Mammary epithelial cell (primary cell): ENCODE measurements at places on chromosomes 6 and 20.

DNA sequence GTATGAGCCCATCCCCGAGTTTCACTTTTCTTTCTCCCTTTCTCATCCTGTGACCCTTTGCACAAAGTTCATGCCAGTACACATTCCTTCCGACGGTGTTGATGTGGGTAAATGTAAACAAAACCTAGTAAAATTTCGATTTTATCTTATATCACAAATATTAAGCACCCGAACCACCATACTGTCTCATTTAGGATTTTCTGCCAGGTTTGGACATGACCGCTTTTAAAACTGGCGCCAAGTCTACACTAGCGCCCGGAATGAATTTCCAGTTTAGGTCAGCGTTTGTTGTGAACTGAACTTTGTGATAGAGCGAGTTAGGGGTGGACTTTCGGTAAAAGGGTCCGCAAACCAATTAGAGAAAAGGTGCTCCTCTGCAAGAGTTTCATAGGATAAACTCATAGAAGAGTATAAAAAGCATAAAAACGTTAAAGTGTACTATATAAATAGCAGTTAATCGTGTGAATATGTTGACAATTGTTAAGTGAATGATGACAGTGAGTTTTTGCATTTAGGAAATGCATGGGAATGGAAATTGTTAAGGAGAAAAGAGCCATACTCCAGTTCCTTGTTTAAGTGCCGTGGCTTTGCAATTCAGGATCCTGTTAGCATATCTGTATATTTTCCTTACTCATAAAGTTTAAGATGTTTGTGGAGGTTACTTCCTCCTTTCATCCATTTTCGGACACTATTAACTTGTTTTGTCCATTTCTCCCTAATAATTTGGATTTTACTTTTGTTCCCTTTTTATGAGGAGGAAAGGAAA lies 937 bp downstream of the AKAP7 start:
- DNase-seq: peak; percentile 22

- no peak for DNase-seq
Observed at GRCh38 chr20:420721-421574, 12.8 kb downstream of the RBCK1 start.

DNA sequence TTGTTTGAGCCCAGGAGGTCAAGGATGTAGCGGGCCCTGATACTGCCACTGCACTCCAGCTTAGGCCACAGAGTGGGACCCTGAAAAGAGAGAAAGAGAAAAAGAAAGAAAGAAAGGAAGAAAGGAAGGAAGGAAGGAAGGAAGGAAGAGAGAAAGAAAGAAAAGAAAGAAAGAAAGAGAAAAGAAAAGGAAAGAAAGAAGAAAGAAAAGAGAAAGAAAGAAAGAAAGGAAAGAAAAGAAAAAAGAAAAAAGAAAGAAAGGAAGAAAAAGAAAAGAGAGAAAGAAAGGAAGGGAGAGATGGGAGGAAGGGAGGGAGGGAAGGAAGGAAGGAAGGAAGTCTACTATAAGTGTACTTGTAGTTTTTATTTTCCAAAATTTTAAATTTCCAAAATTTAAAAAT lies 42.2 kb upstream of the AKAP12 start:
- DNase-seq: no peak

DNA sequence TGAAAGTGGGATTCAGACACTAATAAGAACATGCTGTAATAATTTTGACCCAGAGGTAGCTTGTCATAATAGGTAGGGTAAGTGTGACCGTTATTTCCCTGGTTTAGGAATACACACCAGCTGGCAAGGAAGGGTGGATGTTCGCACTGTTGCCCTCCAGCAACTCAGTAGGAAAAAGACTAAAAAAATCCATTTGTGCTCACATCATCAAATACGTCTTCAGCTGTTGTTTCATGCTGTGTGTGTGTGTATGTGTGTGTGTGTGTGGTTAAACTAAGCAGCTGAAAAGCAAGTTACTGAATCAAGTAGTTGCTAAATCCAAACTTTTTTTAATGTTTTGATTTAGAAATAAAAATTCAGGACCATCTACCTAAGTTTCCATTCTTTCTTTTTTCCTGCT lies 218.7 kb downstream of the TRDN start:
- DNase-seq: no peak

DNA sequence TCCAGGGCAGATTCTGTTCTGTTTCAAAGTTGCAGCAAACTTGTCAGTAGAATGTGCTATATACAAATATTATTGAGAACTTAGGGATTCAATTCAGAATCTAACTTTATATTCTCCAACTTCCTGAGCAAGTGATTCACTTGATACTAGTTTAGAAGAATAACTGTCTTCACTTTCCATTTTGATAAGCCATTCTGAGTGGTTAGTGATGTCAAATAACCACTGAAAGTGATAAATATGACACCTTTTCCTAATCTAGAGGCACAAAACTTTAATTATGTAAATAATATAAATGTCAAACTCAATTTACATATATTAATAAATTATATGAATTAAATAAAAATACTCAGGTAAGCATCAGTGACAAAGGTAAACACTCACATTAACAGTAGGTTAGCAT lies 20.5 kb upstream of the SIM1 start:
- DNase-seq: no peak

GRCh38 chr6:155194399-155194798 lies 69.4 kb upstream of the CLDN20 start:
- no peak for DNase-seq

GRCh38 chr6:170462366-170463020 lies 90.6 kb downstream of the PSMB1 start:
- DNase-seq: no peak

DNA sequence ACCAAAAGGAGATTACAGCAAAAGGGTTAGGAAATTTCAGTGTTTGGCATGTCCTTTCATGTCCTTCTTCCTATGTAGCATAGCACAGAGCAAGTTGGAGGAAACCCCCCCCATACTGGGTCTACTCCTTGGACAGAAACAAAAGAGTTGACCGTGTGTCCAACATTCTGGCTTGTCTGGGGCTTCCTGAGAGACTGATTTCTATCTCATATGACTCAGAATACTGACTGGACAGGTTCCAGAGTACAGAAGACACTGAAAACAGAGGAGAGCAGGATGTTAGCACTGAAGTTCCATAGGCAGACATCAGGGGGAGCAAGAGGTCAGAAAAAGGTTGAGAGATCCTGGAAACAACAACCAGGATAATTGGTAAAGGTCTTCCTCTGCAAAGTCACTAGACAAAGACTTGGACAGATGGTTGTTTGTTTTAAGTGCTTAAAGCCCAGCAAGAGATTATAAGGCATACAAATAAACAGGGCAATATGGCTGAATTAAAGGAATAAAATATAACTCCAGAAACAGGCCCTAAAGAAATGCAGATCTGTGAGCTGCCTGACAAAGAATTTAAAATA lies 48.4 kb downstream of the USP49 start:
- peak; percentile 98 for DNase-seq

DNA sequence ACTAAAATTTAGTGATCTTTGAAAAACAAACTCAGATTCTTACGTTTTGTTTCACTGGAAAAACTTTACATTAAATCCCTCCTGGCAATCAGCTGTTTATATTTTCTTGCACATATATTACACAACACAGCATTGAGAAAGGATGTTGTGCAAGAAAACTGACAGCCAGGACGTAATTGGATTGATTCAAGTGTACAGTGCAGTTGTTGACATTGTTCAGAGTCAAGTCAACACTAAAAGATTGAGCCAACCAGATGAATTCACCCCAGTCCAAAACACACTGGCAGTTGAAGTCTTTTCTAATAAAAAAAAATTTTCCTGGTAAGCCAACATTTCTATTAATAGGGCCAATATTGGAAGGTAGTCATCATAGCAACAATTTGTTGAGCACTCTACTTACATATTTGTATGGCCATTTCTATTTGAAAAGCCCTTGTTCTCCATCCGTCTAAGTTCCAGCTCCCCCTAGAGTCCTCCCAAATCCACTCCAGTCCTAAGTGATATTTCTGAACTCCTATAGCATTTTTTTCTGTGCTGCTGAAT lies 20.9 kb upstream of the VNN1 start:
- DNase-seq: peak; percentile 26

DNA sequence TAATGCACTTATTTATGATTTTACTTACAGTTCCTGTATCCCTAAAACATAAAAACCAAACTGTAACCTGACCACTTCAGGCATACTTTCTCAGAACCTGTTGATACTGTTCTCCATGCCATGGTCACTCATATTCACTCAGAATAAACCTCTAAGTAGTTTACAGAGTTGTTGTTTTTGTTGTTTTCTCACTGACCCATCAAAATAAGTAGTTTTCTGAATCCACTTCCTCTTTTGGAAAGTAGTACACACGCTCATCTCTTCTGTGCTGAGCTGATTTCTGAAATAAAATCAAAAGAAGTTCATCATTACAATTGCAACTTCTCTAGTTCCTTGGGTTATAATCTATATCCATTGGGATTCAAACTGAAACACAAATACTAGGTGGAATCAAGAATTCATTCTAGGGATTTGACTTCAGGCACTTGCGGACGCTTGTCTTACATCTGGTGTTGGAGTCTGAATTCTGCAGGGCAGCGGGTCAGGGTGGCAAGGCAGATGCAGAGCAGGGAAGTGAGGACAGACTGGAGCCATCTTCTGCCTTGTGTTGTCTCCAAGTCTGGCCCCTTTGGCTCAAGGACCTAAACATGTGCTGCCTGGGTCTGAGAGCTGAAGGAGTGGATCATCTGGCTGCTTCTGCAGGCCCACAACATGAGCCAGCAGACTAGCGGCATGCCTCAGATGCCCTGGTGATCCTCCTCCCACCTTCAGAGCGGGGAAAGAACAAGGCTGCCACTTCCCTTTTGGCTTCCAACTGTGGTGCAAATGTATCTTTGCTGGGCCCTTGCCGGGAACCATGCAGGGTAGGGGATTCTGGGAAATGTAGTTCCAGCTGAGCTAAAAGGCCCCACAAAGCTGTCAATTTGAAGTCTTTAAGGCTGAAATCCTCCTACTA lies 167.9 kb upstream of the MYLIP start:
- no peak for DNase-seq
